ENCODE measurements at places on chromosomes 5 and 9.

- H3K27ac ChIP-seq = peak overlapping the region; percentile 60
- DNase-seq = no peak
- no peaks in the 10 kb centered on the region for H3K36me3 ChIP-seq
- no peak overlapping the region for H3K4me3 ChIP-seq
These were observed 53.6 kb downstream of the RXRA start for GRCh38 chr9:134379831-134380365.

DNA sequence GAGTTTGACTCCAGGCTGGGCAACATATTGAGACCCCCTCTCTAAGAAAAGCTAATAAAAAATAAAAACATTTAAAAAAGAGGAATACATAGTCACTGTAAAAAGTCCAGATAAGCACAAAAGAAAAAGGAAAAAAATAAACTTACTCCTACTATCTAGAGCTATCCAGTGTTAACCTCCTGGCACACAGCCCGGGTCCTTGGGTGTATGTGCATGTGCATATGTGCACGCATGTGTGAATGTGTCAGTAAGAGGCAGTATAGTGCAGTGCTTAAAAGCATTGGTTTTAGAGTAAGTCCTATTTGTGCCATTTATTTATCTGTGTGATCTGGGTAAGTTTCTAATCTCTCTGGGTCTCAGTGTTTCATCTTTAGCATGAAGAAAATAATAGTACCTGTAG lies 26.7 kb downstream of the FAM219A start:
- peaks cover 21% of the 10 kb centered on the region for H3K4me1 ChIP-seq
- H3K27me3 ChIP-seq = no peaks in the 10 kb centered on the region
- no peak overlapping the region for H3K27ac ChIP-seq
- no peak for DNase-seq
- no peak overlapping the region for H3K4me3 ChIP-seq

DNA sequence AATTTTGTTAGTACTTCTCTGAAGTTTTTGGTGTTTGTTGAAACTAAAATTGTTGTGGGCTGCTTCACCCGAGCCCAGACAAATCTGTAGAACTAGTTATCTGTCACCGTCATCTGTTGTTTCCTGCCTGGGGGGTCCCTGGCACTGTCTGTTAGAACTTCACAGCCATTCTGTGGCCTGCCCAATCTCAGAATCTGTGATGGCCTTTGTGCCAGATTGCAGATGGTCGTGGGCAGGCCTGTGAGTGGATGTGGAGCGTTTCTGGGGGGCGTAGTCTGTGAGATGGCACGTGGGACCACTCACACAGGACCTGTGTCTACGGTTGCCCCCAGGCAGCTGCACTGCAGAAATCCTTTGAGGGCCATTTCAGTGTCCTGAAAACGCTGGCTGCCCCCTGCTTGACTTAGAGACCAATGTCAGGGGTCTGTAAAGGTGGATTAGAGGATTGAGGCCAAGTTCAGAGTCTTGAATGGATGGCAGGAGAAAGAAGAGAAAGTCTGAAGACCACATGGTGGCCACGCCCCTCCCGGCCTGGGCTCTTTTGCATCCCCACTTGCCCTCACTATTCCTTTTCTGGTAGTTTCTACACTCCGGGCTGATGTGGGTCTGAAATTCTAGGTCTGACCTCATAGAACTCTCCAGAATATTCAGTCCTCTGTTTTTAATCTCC lies 38.3 kb downstream of the TRIO start:
- no peaks in the 10 kb centered on the region for H3K36me3 ChIP-seq
- no peak for DNase-seq
- no peak overlapping the region for H3K27ac ChIP-seq
- H3K4me1 ChIP-seq = peaks cover 57% of the 10 kb centered on the region

GRCh38 chr5:120552638-120553037 lies 88.5 kb downstream of the PRR16 start:
- no peak for DNase-seq
- H3K4me1 ChIP-seq = no peaks in the 10 kb centered on the region
- H3K27ac ChIP-seq = no peak overlapping the region
- no peaks in the 10 kb centered on the region for H3K36me3 ChIP-seq

DNA sequence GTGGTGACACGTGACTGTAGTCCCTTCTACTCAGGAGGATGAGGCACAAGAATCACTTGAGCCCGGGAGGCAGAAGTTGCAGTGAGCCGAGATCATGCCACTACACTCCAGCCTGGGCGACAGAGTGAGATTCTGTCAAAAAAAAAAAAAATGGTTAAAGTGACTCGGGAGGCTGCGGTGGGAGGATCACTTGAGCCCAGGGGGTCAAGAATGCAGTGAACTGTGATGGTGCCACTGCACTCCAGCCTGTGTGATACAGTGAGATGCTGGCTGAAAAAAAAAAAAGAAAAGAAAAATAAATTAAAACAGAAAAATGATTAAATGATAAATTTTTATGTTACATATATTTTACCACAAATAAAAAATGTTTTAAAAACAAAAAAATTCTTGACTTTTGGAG lies 51.9 kb downstream of the KLF4 start:
- H3K36me3 ChIP-seq = no peaks in the 10 kb centered on the region
- H3K27me3 ChIP-seq = no peaks in the 10 kb centered on the region
- no peak for DNase-seq
- peaks cover 5% of the 10 kb centered on the region for H3K4me1 ChIP-seq
